Right kidney (tissue), 9 donors: ENCODE measurements at places on chromosomes 7 and 10.

DNA sequence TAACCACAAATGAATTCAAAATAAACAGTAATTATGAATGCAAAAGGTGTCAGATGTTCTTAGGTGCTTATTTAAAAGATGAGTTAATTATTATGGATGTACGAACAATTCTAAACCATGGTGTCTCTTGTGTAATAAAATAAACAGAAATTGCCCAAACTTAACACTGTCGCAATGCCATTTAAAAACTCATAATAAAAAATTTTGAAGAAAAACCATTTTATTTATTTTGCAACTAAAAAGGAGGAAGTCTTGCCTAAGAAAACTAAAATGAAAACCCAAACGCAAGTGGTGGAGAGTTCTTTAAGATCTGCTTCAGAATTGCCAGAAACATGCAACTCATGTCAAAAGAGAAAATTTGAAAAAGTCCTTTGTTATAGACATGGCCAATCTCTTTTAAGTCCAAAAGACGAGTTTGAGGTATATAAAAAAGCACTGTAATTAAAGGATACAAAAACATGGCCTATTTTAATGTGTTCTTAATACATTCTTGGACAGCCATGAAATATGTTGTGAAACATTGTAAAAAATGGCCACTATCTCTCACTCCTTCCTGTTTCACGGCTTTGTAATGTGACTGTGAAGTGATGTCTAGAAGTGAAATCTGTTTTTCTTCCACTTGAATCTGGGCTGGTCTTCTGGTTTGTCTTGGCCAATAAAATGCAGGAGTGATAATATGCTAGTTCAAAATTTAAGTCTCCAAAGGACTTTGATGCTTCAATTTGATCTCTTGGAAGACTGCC lies 322.9 kb downstream of the PRPF18 start:
- no peak for DNase-seq

DNA sequence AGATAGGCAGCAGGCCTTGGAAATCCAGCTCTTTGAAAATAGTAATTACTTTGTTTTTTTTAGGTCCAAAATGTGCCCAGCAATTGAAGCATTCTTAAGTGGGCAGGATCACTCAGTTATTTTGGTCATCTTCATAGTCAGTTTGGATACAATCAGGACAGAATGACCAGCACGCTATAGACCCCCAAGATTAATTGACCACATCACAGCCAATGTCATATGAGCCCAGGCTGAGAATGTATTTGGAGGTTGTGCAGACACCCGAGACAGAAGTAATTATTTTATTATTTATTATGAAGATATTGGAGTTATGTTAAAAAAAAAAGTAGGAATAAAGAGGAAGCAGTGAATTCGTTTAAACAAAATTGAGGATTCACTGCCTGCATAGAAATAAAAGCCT lies 93.3 kb upstream of the PFKP start:
- no peak for DNase-seq

DNA sequence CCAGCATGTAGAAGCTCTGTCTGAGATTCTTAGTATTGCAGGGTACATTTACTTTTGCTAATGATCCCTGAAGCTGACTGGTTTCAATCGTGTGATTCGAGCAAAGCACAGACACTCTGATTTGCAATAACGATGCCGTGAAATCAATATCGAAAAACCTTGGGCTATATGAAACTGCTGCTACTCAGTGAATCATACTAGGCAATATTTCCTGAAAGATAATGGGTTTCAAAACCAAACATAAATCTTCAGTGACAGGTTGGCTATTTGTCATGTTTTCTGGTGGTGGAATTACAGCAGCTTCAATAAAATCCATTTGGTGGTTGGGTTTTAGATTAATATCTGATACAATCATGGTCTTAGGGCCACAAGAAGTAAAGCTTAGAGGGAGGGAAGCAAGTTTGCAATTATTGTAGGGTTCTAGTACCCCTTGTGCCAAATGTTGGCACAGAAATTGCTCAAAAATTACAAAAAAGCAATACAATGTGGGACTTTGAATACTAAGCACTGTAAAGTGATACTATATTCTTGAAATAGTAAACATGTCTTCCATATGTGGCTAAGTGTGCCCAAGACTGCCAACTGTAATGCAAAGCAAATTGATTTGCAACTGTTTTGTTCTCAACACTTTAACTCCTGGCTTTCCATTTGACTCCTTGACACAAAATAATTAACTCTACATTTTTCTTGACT lies 112.4 kb upstream of the JAZF1 start:
- DNase-seq: no peak

GRCh38 chr7:140215281-140215680 lies 38.5 kb upstream of the KDM7A start:
- DNase-seq: no peak

GRCh38 chr7:141306081-141306480 lies 232.2 kb downstream of the TMEM178B start:
- DNase-seq: no peak

DNA sequence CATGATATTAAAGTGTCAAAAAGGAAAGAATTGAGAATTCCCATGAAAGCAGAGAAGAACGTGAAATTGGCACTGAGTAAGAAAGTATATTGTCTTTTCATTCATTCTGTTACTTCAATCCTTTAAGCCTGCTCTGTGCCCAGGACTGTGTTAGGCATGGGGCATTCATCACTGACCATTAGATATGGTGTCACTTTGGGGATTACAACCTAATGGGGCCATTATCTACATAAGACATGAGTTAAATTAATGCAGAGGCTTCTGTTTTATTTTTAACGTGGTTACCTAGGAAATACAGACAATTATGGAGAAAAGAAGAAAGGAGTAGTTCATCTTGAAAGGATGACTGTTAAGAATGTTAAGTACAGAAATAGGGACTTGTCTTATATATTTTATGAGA lies 163.5 kb upstream of the LRGUK start:
- no peak for DNase-seq

DNA sequence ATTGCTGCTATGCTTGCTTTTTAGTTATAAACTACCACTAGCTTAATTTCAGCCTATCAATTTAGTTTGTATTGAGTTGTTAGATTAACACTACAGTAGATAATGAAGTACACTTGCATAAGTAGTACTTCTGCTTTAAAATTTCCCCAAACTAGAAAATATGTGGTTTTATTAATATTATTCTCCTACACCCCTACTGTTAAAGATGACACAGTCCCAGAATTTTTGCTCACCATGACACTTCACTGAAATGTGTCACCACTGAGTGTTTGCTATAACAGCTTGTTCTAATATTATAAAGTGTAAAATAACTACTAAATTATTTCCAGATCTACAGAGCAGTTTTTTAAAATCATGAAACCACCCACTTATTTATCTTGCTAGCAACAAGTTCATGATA lies 31.6 kb downstream of the RHEB start:
- DNase-seq: no peak

- no peak for DNase-seq
These were observed 27.6 kb downstream of the DRGX start for GRCh38 chr10:49368256-49368655.

- DNase-seq: no peak
These were observed 10.2 kb downstream of the APBB1IP start for GRCh38 chr10:26448292-26448691.

- DNase-seq: no peak
These were observed 72.4 kb upstream of the PDE1C start for GRCh38 chr7:32142649-32143048.

DNA sequence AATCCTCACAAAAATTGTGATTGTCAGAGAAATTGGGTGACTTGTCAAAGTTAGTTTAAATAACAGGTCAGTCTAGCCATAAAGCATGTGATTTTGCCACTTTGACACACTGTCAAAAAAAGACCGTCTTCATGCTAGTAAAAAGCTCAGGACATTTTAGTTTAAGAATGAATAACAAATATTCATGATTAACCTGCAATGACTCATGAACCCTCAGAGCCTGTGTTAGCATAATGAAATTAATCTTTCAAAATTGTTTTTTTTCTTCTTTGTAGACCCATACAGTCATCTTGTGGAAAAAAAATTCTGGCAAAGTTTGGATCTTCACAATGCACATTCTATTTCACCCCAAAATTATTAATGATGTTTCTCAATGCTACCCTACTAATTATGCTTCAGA lies 255.2 kb upstream of the POT1 start:
- no peak for DNase-seq

DNA sequence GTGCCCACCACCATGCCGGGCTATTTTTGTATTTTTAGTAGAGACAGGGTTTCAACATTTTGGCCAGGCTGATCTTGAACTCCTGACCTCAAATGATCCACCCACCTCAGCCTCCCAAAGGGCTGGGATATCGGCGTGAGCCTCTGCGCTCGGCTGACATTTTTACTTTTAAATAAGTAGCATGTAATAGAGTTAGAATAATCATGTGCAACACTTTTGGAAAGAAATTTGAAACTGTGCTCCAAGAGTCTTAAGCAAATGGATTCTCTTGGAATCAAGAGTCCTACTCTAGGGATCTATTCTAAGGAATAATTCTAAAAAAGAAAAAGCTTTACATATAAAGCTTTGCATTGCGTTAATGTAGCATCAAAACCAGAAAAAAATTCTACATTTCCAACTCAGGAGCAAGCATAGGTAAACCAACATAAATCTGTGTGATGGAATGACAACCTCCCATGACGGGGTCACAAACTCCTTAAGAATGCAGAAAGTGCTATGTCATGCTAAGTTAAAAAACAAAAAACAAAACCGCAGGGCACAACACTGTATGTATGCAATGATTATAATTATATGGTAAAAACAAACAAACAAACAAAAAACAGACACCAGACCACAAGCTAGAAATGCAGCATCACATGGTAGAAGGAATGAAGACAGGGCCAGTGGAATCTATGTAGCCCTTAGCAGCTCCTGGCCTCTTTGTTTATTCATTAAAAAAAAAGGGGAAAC lies 98.7 kb downstream of the RNF216 start:
- DNase-seq: no peak

DNA sequence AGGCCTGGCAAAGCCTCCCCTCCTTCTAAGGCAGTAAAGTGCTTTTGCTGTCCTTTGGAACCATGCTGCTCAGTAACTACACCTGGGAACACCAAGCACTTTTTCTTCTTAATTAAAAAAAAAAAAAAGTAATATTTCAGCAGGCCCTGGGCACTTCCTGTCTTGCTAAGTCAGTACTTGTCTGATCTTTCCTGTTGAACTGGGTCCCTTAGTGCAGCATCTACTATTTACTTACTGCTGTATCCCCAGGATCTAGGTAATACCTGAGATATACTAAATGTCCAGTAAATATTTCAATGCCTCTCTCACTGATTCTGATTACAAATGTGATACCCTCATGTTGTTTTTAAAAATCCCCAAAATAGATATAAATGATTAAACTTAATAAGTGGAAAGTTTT lies 77.4 kb downstream of the PPP1R3C start:
- no peak for DNase-seq

DNA sequence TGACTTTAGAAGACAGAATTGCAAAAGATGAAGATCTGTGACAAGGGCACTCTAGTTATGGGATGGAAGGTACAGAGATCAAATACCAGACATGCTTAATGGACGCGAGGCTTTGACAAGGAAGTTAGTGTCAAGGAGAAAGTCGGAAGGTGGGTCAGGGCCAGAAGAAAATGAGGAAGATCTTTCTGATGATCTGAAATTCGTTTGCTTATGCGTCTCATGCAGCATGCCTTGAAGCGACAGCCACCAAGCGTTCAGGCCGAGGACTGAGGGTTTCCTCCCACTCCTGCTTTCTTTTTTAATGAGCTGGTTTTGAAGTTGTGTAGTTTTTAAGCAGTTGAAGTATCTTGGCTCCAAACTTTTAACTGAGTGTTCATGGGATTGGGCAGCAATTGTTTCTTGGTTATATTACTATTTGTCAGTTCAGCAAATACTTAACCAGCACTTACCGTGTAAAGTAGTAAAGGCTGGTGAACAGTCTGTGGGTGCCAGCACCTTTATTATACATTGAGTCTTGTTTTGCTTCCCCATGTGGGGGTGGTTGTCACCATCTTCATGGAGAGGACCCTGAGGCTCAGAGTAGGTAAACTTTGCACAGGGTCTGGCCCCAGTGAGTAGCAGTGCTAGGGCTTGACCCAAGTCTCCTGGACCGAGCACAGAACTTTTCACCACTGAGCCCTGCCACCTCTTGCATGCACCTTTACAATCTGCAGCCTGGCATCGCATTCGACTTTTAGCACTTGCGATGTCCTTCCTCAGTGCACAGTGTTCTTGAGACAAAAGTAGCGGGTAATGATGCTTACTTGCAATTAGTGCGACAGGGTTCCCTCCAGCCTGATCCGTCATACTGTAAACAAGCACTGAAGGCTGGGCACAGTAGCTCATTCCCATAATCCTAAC lies 14.3 kb upstream of the BHLHA15 start:
- no peak for DNase-seq

- DNase-seq: no peak
These were observed 296.1 kb upstream of the SEMA3A start for GRCh38 chr7:84490661-84491060.

DNA sequence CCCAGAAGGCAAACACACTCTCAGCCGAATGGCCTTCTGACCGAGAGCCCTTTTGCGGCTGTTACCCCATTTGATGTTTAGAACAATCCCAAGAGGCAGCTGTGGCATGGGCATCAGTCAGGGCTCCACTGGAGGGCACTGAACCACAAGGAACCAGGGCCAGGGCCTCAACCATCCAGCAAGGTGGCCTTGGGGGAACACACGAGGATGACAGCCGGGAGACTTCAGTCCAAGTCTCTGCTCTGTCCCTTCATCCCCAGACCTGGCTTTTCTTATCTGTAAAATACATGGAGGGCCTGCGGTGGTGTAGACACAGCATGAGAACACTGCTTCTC lies 63.6 kb upstream of the INSIG1 start:
- no peak for DNase-seq

DNA sequence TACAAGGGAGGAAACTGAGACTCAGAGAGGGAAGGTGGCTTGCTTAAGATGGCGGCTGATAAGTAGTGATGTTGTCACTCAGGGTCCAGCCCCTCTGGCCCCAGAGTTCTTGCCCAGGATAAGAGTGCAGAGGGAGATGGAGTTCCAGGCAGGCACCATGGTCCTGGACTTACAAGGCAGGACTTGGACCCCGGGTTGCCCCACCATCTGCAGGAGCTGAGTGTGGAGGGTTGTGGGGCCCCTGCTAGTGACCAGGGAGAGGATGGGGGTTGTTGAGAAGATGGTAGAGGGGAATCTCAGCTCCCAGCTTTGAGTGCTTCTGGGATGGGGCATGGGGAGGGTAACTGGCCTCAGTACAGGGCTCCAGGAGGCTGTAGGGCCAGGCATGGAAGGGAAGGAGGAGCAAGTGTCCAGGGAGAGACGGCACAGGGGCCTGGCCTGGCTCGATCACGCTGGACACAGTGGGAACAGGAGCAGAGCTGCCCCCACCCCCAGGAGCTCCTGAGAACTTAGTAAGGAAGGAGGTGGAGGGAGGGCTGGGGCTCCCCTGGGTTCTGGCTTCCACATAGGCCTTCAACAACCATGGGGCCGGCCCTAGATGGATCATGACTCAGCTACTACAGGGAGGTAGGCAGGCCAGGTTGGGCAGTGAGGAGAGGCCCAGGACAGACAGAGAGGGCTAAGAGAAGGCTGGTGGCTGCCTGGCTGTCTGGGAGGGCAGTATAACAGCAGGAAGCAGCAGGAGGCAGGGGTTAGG lies 28.2 kb downstream of the PPIF start:
- no peak for DNase-seq

- no peak for DNase-seq
These were observed 51.2 kb downstream of the GPR26 start for GRCh38 chr10:123717336-123717735.

DNA sequence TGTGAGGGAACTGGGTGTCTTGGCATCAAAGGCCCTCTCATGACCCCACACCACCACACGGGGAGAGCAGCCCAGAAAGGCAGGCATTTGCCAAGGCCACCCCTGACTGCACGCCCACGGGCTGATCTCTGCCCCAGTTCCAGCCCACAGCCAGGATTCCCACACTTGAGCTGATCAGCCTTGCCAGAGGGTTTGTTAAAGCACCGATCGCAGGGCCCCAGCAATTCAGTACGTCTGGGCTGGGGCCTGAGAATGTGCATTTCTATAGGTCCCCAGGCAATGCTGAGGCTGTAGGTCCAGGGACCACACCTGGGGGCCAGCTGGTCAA lies 103.9 kb downstream of the TNS3 start:
- DNase-seq: no peak
